A673 (cell line): ENCODE measurements at places on chromosomes 5 and 9.

- no peak for DNase-seq
These were observed 35.0 kb upstream of the HMHB1 start for GRCh38 chr5:143776951-143777350.

- DNase-seq, result no peak
These were observed 75.7 kb downstream of the TUSC1 start for GRCh38 chr9:25602400-25603044.

DNA sequence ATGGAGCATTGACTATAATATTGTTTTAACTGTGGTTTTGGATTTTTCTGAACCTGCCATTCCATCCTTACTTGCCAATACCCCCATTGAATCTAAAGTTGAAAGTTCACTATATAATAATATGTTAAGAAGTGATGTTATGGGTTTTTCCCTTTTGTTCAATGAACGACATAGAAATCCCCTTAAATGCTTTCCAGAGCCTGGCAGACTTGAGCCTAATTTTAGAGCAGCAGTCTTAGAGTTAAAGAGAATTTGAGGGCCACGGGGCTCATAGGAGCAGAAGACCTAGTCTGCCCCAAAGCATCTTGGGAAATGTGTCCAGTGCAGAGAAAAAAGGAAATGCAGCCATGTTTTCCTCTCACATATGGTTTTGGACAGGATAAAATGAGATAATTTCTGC, 146.1 kb upstream of the SLC44A1 start:
- no peak for DNase-seq

- no peak for DNase-seq
These were observed 34.6 kb upstream of the CTSV start for GRCh38 chr9:97073506-97073905.

DNA sequence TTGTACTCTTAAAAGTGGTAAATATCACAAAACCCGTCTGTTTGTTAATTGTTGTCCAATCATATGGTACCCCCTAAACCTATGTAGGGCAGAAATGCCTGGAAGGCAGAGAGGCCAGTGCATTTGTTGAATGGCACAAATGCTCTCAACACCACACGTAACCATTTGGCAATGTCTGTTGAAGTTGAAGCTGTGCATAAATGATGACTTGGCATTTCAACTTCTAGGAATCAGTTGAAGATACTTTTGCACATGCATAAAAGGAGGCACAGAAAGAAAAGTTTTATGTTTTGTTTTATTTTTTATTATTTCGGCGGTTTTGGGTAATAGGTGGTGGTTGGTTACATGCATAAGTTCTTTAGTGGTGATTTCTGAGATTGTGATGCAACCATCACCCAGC, 246.6 kb downstream of the TAF11L14 start:
- no peak for DNase-seq

DNA sequence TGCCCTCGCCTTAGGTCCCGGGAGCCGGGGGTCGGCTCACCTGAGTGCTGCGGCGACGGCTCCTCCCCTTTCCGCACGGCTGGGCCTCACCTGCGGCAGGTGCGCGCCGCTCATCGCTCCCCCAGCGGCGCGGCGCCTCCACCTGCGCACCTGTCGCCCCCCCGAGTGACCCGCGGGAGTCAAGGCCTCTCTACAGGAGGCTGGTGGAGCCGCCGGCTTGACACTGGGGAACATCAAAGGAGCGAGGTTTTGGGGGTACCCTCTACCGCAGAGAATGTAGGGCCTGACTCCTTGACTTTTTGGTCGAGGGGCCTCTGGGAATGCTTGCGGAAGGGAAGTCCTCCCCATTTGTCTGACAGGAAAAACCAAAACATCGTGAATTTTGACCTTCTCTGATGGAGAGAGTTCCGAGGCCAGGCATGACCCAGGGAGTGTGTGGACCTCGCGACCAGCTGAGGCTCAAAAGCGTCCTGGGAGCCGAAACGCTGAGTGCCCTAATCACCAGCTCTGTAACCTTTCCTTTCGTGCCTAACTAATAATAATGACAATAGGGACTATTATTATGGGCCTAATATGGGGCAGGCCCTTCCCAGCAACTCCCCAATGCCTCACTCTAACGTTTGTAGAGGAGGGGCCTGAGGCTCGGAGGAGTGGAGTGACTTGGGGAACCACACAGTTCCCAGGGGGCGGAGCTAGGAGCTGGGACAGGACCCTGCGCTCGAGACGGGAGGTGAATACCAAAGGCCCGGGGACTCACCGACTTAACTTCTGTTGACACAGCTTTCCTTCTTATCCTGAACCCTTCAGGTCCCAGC, 714 bp upstream of the IER5L start:
- DNase-seq, result no peak

GRCh38 chr5:172106511-172107356, 81.3 kb downstream of the STK10 start:
- DNase-seq, result peak; percentile 62

DNA sequence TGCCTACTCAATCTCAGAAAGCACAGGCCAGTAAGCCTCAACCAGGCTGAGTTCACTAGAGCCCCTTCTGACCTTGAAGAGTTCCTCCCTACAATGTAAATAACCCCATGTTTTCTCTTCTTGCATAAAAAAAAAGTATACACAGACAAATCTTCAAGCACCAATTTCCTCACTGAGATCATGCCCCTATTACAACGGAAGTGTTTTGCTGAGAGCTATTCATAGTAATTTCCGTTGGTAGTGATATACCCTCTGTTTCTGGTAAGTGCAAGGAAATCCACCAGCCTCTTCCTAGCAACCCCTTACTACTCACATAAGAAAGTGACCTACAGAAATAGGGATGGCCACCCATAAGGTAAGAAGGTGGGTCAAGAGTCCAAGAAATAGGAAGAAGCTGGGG, 76.4 kb upstream of the TARS1 start:
- DNase-seq, result peak; percentile 55

GRCh38 chr5:92885950-92886349, 695.1 kb downstream of the NR2F1-AS1 start:
- no peak for DNase-seq

- no peak for DNase-seq
These were observed 255.7 kb downstream of the CHSY3 start for GRCh38 chr5:130159968-130160367.

GRCh38 chr9:136821826-136822544, 14.2 kb downstream of the RABL6 start:
- DNase-seq, result no peak

GRCh38 chr5:68818057-68818695, 275.6 kb upstream of the SLC30A5 start:
- DNase-seq, result no peak

DNA sequence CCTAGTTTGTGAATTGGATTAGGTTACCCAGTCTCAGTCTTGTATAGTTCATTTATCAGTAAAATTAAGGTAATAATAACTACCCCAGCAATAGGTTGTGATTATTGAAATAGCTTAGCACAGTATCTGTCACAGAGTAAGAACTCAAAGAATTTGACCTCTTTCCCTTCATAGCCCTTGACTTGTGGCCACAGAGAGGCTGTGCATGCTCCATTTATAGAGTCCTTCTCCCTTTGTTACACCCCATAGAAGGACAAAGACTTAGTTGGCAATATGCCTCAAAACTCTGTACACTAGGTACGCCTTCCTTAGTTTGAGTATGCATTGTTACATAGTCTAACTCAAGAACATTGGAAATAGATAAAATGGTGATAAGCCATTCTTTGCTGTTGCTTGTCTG, 257.2 kb downstream of the KCTD16 start:
- no peak for DNase-seq

- DNase-seq, result peak; percentile 53
These were observed 87.1 kb downstream of the PDE6A start for GRCh38 chr5:149857499-149857898.

DNA sequence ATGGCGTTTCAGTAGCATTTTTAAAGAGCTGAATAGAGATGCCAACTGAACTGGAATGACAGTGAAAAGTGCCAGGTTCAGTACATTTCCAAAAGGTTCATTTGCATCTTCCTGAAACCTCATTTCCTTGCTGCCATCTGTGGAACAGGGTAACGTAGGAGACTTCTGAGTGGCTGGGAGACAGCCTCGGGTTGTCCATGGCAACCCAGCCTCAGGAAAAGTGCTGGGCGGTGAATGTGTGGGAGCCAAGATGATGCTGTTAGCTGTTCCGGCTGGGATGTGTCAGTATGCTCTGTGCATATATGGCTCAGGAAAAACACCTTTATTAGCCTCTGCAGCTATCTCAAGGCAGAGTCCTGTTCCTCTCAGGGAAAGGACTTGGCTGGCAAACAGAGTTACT, 87.5 kb downstream of the KLHL3 start:
- no peak for DNase-seq

GRCh38 chr5:149618581-149619248, 37.4 kb downstream of the ARHGEF37 start:
- DNase-seq, result peak; percentile 78

DNA sequence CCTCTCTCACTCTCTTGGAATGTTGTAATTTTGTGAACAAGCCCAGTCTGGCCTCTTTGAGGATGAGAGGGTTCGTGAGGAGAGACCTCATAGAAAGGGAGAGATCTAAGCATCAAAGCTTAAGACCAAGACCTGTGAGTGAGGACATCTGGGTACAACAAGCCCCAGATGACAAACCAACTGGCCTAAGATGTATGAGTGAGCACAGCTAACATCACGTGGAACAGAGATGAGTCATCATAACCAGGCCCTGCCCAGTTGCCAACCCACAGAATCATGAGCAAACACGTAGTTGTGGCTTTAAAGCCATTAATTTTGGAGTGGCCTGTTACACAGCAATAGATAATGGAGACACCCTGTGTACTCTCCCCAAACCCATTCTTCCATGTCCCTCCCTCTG, 439.1 kb upstream of the KIF2A start:
- peak; percentile 22 for DNase-seq

DNA sequence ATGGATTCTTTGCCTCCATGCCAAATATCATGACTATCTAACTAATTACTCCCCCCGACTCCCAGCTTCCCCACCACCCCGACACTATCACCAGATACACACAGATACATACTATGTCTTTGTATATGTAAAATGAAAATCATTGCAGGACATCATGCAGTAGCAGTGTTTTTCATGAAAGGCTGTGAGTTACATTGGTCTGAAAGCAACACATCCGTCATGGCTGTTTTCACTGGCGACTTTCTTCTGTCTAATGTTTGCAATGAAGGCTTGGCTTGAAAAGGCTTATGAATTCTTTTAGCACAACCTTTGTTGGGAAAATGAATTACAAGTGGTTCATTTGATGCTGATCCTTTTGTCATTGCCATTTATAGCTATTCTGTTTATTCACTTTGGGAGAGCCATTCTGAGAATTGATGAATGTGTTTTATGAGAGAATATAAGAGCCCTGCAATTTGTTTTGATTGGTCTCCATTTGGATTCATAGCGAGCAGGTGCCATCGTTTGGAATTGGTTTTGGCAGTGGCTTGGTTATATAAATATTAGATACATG, 103.4 kb downstream of the PIP5K1B start:
- no peak for DNase-seq

DNA sequence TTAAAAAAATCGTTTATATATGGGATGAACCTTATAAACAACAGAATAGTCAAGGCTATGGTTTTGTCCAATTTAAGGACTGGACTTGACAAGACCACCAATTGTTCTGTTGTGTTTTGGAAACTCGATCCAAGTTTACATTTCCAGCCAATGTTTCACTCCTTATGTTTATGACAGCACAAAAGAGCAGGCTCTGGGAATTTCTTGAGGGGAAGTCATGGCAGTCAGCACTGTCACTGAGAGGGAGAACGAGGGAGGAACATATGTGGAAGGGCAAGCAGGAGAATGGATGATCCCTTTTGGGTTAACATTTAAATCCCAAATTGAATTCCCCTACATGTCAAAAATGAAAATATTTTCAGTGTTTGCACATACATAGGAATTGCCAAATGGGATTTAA, 292.5 kb downstream of the MARCHF11 start:
- no peak for DNase-seq

GRCh38 chr5:126656401-126657007, 55.8 kb downstream of the PHAX start:
- peak; percentile 66 for DNase-seq

GRCh38 chr5:158947846-158948245, 151.9 kb downstream of the EBF1 start:
- no peak for DNase-seq
